Left ventricle myocardium inferior (tissue), 1 donor: ENCODE measurements at places on chromosomes 4 and X.

- no peak for DNase-seq
These were observed 43.1 kb downstream of the ATP11C start for GRCh38 chrX:139889760-139890159.

DNA sequence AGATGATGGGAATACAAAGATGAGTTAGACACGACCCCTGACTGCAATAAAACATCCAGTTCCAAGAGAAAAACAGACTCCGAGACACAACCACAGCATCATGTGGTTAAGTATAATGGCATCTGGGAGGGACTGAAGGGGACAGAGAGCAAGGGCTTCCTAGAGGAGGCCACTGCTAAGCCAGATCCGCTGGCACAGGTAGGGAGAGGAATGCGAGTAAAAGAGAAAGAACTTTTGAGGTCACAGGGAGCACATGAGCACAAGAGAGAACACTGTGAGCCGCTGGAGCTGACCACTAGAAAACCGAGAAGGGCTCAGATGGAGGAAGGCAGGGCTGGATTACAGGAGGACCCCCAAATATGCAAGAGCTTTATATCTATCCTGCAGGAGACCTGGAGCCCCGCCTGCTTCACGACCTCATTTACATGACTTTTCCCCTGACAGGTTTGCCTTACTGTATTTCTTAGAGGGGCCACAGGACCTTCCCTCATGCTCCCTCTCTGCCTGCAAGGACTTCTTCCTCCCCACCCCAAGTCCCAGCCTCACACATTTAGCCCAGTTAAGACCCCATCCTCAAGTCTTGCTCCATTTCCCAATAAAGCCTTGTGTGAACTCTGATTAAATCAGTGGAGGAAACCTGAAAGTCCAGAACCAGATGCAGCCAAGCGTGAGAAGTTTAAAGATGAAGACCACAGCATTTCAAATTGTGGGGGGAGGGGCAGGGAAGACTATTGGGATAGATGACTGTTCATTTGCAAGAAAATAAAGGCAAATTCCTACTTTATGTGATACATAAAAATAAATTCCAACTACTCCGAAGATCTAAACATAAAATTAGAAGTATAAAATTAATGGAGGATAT lies 29.6 kb downstream of the MFAP3L start:
- DNase-seq: no peak

GRCh38 chr4:185550933-185551332 lies 15.6 kb upstream of the PDLIM3 start:
- no peak for DNase-seq

- no peak for DNase-seq
These were observed 41.6 kb downstream of the TMEM165 start for GRCh38 chr4:55437356-55437796.

DNA sequence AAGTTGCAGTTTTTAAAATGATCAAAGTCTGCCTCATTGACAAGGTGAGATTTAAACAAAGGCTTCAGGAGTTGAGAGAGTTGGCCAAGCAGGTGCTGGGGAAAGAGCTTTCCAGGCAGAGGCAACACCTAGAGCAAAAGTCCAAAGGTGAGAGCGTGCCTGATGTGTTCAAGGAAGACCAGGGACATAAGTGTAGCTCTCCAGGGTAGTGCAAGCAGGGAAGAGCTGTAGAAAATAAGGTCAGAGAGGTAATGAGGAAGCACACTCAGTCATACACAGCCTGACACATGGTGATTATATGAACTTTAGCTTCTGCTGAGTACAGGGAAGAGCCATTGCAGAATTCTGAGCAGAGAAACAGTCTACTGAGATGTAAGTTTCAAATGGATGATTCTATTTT lies 265.0 kb upstream of the NWD2 start:
- DNase-seq: no peak

DNA sequence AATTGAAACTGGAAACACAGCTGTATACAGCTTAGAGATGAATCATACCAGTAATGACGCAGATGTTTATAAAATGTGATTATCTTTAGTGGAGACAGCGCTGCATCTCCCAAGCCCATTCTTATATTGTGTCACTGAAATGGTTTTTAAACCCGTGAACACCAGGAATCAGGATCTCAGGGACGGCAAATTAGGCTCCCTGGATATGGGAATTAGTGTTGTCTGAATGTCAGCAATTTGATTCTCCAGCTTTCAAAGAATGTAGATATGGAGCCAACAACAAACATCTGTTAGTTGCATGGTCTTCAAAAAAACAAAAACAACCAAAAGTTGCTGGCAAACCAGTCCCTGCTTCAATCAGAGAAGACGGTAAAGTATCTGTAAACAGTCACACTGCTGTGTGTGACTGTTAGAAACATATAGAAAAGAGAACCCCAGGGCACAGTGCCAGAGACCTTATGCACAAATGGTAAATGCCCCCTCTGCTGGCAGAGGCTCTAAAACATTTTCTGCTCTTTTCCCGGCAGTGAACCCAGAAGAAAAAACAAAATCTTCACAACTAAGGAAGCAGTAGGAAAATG lies 351.9 kb upstream of the FTHL17 start:
- peak; percentile 17 for DNase-seq

DNA sequence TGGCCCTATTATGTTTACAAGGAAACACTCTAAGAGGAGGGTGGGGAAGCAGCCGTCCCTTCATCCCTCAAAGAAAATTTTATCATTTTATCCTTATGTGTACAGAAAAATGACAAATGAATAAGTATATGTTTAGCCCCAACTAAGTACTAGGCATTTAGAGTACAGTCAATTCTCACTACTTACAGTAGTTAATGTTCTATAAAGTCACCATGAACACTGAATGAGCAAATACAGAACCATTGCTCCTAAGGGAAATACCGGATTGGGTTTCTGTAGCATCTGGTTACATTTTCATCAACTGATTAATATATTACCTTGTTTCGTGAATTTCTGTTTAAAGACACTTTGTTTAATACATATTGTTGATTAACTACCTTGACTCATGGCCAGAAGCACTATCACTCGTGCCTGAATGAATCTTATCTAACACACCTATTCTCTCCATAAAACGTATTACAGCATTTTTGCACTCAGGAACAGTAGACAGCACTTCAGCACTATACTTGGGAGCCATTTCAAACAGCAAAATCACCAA lies 109.3 kb downstream of the ASB9 start:
- DNase-seq: no peak

DNA sequence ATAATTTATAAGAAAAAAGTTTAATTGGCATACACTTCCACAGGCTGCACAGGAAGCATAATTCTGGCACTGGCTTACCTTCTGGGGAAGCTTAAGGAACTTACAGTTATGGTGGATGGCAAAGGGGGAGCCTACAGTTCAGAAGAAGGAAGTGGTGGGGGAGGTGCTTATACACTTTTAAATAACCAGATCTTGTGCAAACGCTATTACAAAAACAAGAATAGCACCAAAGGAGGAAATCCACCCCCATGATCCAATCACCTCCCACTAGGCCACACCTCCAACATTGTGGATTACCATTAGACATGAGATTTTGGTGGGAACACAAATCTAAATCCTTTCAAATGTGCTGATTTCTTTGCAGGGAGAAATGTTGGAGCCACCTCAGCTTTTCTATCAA lies 287.7 kb downstream of the CPXCR1 start:
- DNase-seq: no peak

- DNase-seq: no peak
These were observed 56.4 kb downstream of the SCFD2 start for GRCh38 chr4:53309321-53310040.

GRCh38 chr4:80097400-80098177 lies 24.6 kb upstream of the ANTXR2 start:
- DNase-seq: peak; percentile 56

DNA sequence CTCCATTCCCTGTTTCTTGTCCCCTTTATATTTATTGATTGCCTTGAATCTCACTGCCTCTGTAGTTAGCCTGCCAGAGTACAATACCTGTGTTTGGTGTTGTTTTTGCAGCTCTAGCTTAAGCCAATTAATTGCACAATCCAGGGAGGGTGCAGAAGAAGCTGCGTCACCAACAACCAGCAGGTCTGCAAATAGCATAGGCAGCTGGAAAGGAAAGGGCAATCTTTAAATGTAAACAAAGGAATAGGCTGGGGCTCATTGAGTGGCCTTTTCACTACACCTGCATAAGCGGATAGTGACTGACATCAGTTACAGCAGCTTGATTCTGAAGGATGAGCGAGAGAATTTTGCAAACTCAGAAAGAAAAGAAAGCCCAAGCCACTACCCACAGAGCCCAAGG lies 106.8 kb upstream of the RAI2 start:
- DNase-seq: no peak

DNA sequence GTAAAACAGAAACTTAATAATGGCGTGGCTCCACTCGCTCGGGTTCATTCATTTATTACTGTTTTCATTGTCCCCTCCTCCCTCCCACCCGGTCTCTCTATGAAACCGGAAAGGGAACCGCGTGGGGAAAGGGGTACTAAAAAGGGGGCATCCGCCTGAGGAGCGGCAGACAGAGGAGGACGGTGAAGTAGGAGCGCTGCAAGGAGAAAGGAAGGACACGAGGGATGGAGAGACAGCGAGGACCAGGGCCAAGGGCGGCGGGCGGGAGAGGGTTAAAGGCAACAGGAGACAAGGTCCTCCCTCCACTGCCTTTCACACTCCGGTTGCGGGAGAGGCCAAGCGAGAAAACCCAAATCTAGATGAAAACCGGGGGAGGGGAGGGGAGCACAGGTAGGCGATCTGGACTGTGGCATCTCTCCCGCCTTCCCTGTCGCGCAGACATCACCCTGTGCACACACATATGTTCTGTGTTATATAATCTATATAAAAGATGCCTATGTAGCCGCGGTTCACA lies 829 bp downstream of the ELOVL6 start:
- DNase-seq: peak; percentile 25

- no peak for DNase-seq
These were observed 177.8 kb upstream of the DKK2 start for GRCh38 chr4:107213880-107214279.

DNA sequence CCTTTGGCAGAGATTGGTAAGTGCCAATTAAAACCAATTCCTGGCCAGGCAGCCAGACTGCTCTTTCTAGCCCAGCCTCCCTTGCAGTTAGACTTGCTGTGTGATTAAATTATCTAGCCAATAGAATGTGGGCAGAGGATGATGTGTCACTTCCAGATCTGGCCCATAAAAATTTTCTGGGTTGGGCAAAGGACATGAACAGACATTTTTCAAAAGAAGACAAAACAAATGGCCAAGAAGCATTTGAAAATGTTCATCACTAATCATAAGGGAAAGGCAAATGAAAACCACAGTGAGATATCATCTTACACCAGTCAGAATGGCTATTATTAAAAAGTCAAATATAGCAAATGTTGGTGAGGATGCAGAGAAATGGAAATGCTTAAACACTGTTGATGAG lies 71.4 kb upstream of the STIM2 start:
- DNase-seq: no peak

GRCh38 chrX:72641611-72642010 lies 69.0 kb upstream of the HDAC8 start:
- DNase-seq: no peak

GRCh38 chr4:120622601-120623000 lies 299.9 kb downstream of the PRDM5 start:
- DNase-seq: no peak

- no peak for DNase-seq
These were observed 18.5 kb downstream of the ACSL1 start for GRCh38 chr4:184807256-184807655.

DNA sequence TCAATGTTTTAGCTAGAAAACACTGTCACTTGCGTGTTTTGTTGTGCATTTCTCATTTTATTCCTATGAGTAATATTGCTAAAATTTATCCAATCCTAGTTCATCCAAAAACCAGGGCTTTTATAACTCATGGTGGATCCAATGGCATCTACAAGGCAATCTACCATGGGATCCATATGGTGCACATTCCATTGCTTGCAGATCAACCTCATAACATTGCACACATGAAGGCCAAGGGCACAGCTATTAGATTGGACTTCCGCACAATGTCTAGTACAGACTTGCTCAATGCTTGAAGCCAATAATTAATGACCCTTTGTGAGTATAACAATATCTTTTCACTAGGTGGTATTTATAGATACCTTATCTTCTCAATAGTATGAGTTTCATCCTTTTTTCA lies 57.2 kb upstream of the UGT2B7 start:
- no peak for DNase-seq

GRCh38 chrX:45851434-45851991 lies 650.8 kb upstream of the DIPK2B start:
- DNase-seq: no peak

DNA sequence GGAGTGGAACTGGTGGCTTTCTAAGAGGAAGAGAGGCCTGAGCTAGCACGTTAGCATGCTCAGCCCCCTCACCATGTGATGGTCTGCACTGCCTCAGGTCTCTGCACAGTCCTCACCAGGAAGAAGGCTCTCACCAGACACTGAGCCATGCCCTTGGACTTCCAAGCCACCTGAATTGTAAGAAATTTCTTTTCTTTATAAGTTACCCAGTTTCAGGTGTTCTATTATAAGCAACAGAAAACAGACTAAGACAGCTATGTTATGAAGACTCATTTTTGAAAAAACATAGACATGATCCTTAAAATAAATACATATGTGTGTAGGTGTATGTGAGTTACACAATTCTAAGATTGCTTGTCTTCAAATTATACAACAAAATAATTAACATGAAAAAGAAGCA lies 74.7 kb downstream of the CEP44 start:
- no peak for DNase-seq

GRCh38 chrX:30824275-30824674 lies 64.8 kb downstream of the TAB3 start:
- DNase-seq: no peak

- no peak for DNase-seq
These were observed 436.5 kb downstream of the RAB28 start for GRCh38 chr4:13047591-13047990.

DNA sequence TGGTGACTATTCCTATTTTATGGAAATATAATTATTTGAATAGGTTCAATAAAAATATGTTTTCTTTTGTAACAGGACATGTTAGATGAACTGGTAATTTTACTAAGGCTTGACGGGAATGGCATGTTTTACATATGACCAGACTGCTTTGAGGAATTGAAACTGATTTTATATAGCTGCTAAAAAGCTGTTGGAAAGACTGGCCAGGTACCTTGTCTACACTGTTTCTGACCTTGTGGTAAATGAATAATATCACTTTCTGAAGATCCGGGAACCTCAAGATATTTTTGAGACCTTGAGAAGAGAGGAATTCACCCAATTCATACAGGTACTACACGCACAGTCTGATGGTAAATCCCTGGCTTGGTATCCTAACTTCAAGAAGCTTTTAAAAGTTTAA lies 42.1 kb upstream of the USP46 start:
- DNase-seq: no peak

DNA sequence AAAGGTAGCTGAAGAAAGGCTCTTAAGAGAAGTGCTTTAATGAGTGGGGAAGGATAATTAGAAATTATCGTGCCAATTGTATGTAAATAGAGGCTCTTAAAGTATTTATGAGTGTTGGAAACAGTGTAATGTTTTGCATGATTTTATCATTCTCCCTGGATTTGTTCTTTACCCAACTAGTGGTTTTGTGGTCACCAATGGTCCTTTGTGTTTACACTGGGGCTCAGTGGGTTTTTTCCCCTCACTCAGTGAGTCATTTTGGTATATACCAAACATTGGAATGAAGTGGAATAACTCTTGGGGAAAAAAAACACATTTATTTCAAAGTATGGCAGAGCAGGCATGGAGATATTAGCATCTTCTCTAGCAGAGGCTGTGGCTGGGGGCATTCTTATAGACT lies 20.8 kb upstream of the LGI2 start:
- DNase-seq: no peak

GRCh38 chr4:83604321-83604720 lies 68.4 kb downstream of the GPAT3 start:
- DNase-seq: no peak
